Astrocyte of the spinal cord (primary cell): ENCODE measurements at places on chromosomes 3 and 15.

- peak; percentile 33 for DNase-seq
These were observed 50.8 kb upstream of the MUC13 start for GRCh38 chr3:124985349-124985748.

DNA sequence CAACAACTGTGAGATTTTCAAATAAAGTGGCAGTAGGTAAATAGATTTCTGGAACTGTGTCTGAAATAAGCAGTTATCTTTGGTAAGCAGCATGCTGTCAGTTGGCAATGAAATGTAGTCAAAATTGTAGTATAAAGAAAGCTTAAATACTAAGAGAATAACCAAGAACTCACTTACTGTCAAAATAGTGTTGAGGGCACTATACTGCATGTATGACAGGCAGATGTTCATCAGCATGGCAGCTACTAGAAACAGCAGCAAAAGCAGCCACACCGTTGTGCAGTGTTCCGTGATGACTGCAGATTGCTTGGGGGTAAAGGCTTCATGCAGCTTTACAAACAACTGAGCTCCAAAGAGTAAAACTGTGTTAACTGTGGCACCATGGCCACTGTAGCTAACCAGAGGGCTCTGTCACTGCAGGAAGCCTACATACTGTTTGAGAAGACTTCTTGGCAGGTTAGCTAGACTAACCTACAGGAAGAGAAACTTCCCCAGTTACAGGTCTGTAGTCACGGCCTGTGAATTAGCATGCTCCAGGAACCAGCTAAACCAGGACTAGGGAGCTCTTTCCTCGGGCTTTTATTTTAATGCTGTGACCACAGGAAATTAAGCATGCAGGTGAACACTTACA, 459.7 kb downstream of the TBL1XR1 start:
- no peak for DNase-seq

DNA sequence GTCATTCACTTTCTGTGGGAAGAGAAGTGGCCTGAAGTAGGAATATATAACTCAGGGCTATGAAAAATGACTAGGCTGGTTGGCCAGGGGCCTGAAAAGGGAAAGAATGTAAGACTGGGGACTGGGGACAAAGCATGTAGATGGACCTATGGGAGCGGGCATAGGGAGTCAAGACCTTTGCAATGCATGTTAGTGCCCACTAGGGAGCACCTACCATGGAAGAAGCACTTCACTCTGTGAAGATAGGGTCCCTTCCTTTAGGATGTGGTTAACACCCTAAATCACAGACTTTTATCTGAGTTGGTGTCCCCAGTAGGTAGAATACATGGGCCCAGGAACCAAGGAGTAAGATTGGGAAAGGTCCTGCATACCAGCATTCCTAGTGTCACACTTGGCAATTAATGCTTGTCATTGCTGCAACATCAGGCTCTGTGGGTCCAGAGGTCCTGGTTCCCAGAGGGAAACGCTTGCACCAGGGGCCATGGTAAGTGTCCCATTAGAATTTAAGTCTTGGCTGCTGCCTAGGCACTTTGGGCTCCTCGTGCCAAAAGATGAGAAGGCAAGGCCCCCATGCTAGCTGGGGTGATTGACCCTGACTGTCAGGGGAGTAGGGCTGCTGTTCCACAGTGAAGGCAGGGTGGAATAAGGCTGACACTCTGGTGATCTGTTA, 79.6 kb downstream of the CRYGS start:
- DNase-seq = no peak

- peak; percentile 81 for DNase-seq
These were observed 129.8 kb downstream of the SATB1 start for GRCh38 chr3:18295171-18295920.

DNA sequence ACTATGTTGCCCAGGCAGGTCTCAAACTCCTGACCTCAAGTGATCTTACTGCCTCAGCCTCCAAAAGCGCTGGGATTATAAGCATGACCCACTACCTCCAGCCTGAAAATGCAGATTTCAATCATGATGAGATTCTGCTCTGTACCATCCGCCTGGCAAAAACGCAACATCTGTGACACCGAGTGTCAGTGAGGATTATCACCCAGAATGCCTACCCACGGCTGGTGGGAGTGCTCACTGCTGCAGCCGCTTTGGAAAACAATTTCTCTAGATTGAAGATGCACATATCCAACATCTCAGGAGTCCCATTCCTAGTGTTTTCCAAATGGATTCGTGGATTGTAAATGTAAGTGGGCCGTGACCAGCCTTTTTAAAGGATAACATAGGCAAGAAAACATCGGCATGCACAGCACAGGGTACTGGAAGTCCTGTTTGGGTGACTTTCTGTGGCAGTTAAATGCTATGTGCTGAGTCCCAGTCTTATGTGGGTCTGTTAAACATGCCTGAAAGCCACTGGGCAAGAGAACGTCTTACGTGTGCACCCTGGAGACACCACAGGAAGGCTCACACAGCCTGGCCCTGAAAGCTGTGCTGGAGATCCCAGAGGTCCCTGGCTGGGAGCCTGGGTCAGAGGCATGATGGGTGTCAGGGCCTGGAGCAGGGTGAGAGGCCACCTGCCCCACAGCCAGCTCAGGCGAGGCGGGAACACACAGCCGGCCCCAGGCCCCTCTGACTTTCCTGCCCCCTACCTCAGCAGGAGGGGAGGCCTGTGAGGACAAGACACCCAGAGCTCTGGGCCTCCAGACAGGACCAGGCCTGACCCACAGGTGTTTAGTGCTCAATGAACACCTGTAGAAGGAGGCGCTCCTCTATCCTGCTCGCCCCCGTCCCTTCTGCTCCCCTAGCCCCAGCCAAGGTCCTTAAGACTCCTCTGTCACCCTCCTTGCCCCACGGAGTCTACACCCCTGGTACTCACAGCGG, 918 bp downstream of the PRSS50 start:
- no peak for DNase-seq

GRCh38 chr3:21484057-21484827, 266.8 kb downstream of the ZNF385D start:
- DNase-seq = peak; percentile 72

DNA sequence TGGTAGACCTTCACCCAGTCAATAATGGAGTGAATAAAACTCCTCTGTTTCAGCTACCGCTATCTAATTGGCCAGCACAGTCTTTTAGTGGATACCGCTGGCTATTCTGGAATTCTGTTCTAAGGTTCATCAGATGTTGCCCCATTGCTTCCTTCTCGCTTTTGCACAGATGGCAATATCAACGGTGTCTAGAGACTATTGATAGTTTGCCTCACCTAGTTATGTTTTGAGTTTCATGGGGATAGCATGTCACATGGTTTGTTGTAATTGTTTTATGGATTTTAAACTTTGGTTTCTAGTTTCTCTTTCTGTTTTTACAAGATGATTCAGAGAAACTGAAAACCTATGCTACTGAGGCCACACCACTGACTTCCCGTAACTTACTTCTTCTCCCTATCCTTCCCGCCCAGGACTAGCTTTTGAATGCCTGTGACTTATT, 2.0 kb downstream of the XRN1 start:
- DNase-seq = peak; percentile 48

- peak; percentile 9 for DNase-seq
These were observed 1.2 kb downstream of the ACP3 start for GRCh38 chr3:132318451-132318850.
